ENCODE measurements at places on chromosomes 4 and X.

GRCh38 chrX:135544338-135544948 is 24.0 kb downstream of the INTS6L start:
- DNase-seq = no peak

DNA sequence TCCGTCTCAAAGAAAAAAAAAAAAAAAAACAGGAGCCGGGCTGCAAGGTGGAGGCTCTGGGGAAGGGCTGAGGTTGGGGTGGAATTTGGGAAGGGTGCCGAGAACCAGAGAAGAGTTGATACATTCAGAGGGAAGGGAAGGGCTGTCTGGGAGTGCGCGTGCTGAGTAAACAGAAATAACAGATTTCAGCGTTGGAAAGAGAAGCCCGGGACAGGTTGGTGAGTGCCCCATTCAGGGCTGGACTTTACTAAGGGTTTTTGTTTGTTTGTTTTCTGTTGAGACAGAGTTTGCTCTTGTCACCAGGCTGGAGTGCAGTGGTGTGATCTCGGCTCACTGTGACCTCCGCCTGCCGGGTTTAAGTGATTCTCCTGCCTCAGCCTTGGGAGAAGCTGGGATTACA is 1.7 kb upstream of the IL3RA start:
- DNase-seq = no peak

DNA sequence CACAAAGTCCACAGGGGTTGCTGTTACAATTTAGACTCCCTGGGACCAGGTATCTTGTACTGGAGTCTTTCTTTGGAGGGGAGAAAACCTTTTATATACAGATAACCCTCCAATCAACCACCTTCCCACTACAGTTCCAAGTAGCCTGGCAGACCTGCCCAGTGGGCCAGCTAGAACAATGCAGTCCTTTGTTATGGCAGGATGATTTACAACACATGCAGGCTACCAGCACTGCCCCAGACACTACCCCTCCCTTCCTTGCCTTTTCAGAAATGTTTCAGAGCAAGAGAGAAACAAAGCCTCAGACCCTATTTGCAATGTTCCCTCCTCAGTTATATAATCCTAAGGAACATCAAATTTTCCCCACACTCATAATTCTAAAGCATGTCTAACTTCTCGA is 11.1 kb downstream of the RASL11B start:
- no peak for DNase-seq

GRCh38 chr4:20193141-20193936 is 58.4 kb upstream of the SLIT2 start:
- no peak for DNase-seq

DNA sequence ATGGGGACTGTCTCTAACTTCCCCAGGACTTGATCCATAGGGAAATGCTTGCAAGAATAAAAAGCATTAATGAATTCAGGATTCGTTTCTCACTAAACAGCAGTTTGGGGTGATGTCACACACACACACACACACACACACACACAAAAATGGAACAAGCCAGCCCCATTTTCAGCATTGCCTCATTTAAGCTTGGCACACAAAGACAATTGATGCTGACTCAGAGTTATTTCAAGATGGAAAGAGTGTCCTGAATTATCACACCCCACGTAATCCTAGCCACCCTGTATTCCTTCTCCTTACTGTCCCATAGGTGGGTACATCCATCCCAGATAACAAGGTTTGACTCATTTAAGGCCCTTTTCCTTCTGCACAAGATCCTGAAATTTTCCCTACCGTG is 345.1 kb upstream of the HS3ST1 start:
- no peak for DNase-seq

GRCh38 chr4:185011408-185011807 is 6.9 kb upstream of the HELT start:
- DNase-seq = no peak

DNA sequence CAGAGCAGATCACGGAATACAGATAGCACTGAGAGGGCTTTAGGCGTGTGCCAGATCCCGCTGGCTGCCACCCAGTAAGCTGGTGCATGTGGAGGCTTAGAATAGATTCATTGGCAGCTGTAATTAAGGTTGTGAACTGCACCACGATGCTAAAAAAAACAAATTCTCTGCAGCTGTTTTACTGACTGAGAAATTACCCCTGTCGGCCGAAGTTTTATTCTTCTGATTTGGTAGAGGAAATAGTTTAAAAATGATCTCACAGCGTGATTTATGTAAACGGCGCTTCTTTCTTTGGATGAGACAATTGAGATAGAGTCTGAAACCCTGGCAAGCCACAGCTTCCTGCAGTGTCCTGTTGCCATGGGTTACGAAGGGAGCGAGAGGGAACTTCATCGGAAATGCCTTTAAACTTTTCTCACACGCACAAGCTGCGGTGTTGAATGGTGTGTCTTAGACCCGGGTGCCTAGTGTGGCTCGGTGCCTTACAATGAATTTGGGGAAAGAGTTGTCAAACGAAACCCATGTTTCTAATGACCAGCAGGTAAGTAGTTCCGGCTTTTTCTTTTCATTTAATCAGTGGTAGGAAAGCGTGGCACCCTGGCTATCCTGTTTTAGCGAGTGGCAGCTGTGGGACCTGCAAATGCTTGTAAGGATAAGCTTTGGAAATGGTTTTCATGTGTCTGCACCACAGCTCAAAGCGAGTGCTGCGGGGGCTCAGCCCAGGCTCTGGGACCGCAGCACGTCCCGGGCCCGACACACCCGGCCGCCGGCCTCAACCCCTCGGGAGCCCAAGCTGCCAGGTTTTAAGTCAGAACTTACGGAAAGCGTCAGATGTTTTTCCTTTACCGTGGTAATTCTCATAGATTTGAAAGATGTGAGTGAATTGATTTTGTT is 71.7 kb upstream of the HGFAC start:
- peak; percentile 23 for DNase-seq

DNA sequence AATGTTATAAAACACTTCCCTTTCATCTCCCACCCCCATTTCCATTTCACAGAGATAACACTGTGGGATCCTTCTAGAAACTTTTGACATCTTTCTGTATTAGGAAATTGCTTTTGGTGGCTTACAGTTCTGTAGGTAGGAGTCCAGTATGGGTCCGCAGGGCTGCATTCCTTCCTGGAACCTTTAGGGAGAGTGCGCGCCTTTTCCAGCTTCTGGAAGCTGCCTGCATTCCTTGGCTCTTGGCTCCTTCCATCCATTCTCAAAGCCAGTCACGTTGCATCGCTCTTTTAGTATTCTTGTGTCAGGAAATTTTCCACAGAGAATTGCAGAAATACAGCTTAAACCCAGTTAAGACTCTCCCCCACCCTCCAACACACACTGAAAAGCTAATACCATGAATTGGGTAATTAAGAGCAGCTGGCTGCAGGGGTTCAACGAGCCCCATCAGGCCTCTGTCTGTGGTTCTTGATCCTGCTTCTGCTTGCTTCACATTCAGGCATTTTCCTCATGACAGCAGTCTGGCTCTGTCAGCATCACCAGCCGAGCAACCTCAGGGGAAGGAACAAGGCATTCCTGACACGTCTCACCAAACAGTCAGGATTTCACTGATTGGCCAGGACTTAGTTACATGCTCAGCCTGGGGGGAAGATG is 48.8 kb downstream of the SEPTIN11 start:
- no peak for DNase-seq

DNA sequence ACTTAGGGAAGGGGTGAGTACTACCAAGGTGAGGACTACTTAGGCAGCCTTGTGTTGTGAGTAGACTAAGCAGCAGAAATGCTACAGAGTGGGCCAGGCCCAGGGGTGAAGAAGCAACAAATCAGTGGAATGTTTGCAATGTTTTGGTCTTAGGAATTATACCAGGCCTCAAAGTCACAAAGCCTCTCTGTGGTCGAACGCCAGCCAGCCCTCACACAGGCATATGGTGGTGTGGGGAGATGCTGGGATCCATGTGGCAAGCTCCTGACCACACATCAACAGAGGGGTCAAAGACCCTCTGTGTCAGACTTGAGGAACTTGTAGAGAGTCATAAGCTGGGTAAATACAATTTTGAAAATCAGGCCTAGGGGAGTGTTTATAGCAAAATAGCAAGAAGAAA is 153.8 kb upstream of the KLF3 start:
- no peak for DNase-seq

GRCh38 chrX:70664726-70665125 is 220.1 kb downstream of the DLG3 start:
- DNase-seq = no peak

- DNase-seq = no peak
Measured at GRCh38 chrX:118595501-118596042, 100.0 kb downstream of the DOCK11 start.

DNA sequence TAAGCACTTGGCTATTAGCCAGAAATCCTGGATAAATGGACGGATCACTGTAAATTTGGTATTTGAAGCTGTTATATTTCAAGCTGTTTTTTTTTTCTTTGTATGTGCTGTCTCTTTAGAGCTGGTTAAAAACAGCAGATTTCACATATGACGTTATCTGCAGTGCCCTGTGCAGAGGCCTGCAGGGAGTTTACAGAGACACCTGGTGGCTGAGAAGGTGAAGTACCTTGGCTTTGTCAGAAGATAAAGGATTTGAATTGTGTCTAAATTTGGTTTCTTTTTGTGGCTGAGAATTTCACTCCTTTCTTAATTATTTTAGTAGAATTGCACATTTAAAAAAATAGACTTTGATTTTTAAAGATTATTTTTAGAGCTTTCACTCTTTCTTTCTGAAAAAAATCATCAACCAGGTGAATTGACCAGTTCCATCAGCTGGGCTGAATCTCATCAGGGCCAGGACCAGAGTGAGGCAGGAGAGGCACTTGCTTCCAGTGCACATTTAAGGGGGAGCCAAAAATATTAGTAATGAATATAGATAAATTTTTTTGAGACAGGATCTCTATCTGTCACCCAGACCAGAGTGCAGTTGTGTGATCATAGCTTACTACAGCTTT is 9.6 kb upstream of the CHRNA9 start:
- peak; percentile 45 for DNase-seq

DNA sequence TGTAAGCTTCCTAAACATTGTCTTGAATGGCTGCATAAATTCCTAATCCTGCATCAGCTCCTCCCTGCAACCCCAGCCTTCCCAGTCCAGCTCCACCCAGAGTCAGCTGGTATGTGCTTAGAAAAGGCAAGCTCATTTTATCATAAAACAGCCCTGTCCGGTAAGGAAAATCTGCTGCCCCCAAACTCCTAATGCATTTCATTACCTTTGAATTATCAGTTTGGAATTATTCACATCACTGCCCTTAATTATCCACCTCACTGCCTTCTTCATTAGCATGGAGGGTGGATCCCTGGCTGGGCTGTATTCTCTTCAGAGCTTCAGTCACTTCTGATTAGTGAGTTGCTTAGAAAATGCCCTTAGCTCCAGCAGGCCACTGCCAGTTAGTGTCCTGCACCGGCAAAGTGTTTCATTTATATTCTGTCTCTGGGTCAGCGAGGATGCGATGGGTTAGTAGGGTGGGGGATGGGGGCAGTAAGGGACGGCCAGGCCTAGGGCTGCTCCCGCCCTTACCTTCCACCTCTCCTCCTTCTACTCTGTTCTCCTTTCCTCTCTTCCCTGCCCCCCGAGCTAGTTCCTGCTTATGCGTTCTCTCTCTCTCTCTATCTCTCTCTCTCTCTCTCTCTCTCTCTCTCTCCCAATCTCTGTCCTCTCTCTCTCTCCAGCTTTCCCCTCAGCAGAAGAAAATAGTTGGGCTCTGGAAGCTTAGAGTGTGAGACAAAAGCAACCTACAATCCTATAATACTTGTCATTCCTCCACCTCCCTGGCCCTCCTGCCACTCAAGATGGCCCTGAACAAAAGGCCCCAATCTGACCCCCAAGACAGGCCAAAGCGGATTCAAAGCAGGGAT is 174.8 kb upstream of the KLF3 start:
- no peak for DNase-seq

DNA sequence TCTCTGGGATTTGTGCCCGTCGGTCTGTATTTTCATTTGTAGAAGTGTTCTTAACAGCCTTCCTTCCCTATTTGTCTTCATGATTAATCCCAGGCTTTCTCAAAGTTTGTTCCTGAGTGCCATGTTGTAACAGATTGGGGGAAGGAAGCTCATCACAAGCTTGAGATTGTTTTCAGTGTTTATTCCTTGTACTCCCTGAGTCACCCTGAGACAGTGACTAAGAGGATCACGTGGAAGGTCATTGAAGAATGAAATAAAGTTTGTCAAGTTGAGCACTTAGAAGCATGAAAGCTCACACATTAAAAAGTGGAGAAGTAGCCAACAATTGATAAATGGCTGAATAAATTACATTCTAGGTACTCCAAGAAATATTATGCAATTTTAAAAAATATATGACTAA is 153.5 kb upstream of the FAM241A start:
- no peak for DNase-seq

- no peak for DNase-seq
Measured at GRCh38 chr4:5780831-5781480, 70.0 kb downstream of the EVC start.

GRCh38 chrX:109841869-109842579 is 109.0 kb upstream of the ACSL4 start:
- DNase-seq = no peak

- no peak for DNase-seq
Measured at GRCh38 chr4:75686346-75686745, 13.1 kb upstream of the G3BP2 start.

DNA sequence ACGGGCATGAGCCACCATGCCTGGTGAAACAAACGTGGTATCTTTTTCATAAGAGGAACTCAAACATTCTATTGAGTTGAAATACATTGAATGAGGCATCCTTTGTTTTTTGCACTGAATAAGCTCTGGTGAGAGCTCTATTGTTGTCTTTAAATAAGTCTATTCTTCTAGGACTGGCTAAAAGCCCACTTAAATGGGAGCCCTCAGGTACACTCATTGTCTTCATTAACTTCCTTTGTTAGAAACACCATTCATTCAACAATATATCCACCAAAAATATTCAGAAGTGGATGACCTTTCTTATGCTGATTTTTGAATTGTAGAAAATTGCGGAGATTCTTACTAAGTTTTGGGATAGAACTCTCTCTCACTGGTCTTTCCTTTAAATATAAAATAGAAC is 568.0 kb downstream of the IL1RAPL1 start:
- DNase-seq = no peak

- no peak for DNase-seq
Measured at GRCh38 chr4:153987291-153987690, 198.4 kb upstream of the SFRP2 start.

DNA sequence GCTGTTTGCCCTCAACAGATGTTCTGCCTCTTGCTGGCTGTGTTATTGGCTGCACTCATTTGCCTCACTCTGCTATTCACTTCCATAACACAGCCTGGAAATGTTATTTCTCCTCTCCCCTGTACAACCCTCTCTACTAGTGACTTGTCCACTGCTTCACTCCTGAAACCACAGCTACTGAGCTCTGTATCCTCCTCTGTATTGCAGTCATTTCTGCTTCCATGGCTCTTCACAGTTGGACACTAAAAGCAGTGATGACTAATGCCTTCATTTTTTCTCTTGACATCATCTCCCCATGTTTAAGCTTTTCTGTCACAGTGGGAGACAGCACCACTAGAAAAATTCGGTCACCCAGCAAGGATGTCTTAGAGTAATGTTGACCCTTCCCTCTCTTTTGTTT is 123.0 kb upstream of the PPP1R2C start:
- no peak for DNase-seq

- no peak for DNase-seq
Measured at GRCh38 chr4:178037459-178038214, 595.4 kb upstream of the AGA start.

DNA sequence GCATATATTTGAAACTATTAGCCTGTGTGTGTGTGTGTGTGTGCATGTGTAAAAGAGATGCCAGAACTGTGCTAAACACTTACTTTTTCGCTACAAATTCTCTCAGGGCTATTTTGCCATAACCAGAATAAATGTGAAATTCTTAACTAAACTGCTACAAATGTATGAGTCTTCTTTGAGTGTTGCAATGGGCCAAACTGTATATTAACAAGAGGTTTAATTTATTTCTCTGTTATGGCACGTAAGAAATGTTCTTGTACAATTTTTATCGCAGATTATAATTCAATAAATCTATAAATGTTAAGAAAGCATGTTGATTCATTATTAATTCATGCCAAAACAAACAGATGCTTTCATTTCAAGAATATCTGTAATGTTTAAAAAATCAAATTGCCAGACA is 454.5 kb upstream of the PCDH7 start:
- DNase-seq = no peak

Measured in T-helper 22 cell (primary cell).